ENCODE measurements at places on chromosomes 5 and 9. TPM values are rescaled to one million over a fixed set of nuclear protein-coding genes. Genes with fewer than 3 reads are reported as not detected.
A peak's percentile ranks its signal among the peaks of the same experiment; 100 is the strongest.

- H3K4me1 ChIP-seq, result peaks cover 14% of the 10 kb centered on the region
- no peak for DNase-seq
- H3K27me3 ChIP-seq, result no peaks in the 10 kb centered on the region
- no peak overlapping the region for H3K27ac ChIP-seq
Measured at GRCh38 chr5:107215611-107216010, 455.1 kb downstream of the EFNA5 start.

- H3K27ac ChIP-seq, result no peak overlapping the region
- no peak for DNase-seq
- no peaks in the 10 kb centered on the region for H3K36me3 ChIP-seq
- no peaks in the 10 kb centered on the region for H3K4me1 ChIP-seq
- no peak overlapping the region for H3K4me3 ChIP-seq
Measured at GRCh38 chr5:62168506-62169281, 137.3 kb upstream of the KIF2A start.

C5orf58 gene
- total RNA-seq, result not detected

PNPLA7 gene
- total RNA-seq, result 9.5 TPM

DNA sequence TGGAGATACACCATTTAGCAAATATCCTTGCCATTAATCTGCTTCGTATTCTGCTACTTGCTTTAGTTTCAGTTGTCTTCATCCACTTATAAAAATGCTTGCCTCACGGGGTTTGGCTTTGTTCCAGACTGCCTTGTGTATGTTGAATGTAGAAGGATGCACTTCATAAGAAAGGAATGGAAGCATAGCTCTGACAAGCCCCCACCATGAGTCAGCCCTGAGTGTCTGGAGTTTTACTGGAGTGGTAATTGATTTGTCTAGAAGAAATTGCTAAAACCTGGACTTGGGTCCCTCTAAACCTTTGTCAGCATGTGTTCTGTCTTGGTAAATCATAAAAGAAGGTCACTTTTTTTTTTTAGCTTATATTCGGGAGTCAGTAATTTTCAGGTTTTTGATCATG is 4.6 kb downstream of the TEX48 start:
- DNase-seq, result peak; percentile 79
- no peak overlapping the region for H3K4me3 ChIP-seq
- H3K27me3 ChIP-seq, result no peaks in the 10 kb centered on the region
- H3K4me1 ChIP-seq, result no peaks in the 10 kb centered on the region

- no peak for DNase-seq
- H3K36me3 ChIP-seq, result no peaks in the 10 kb centered on the region
- H3K27ac ChIP-seq, result no peak overlapping the region
- H3K27me3 ChIP-seq, result no peaks in the 10 kb centered on the region
Measured at GRCh38 chr9:30935730-30936129, 1448.7 kb upstream of the ACO1 start.

All from sigmoid colon (tissue), 7 donors.